Stimulated activated CD8-positive, alpha-beta memory T cell treated with anti-CD3 and anti-CD28 coated beads, Interleukin-7, amount 100 ng/mL, for 1 hour (primary cell): ENCODE measurements at places on chromosomes 7 and 10.

DNA sequence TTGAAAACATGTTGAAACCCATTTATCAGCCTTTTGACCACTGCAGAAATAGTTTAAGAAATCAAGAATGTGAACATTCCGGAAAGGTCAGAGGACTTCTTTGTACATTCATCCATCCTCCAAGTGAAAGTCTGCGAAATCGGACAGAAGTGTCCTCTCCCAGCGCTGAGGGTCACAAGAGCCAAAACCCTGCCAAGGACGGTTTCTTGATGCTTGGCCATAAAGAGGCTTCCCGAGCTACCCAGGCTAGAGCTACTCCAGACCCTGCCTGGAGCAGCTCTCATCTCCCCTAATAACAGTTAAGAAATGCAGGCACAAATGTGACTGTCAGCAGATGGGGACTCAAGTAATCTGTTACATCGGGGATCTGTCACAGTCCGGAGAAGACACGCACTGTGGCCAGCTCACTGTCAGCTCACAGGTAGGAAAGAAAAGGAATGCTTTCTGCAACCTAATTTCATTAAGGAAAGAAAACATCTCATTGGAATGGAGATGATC is 4.5 kb upstream of the CYTH3 start:
- no peak for DNase-seq

DNA sequence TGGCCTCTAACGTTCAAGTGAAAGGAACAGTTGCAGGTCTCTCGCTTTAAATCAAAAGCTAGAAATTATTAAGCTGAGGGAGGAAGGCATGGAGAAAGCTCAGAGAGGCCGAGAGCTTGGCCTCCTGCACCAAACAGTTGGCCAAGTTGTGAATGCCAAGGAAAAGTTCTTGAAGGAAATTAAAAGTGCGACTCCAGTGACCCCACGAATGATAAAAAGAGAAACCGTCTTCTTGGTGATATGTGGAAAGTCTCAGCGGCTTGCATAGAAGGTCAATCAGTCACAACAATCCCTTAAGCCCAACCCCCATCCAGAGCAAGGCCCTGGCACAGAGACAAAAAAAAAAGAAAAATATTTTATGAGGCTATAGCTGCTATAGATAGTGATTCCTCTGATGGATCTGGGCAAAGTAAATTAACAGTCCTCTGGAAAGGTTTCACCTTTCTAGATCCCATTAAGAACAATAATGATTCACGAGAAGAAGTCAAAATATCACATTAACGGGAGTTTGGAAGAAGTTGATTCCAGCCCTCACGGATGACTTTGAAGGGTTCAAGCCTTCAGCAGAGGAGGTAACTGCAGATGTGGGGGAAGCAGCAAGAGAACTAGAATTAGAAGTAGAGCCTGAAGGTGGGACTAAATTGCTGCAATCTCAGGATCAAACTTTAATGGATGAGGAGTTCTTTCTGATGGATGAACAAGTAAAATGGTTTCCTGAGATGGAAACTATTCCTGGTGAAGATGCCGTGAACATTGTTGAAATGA is 42.5 kb upstream of the INPP5A start:
- no peak for DNase-seq

- DNase-seq = no peak
Observed at GRCh38 chr7:25031432-25031831, 51.5 kb upstream of the OSBPL3 start.

- no peak for DNase-seq
Observed at GRCh38 chr10:74738052-74738451, 88.3 kb upstream of the KAT6B start.

GRCh38 chr10:59968705-59969104 is 62.3 kb upstream of the CCDC6 start:
- DNase-seq = no peak

DNA sequence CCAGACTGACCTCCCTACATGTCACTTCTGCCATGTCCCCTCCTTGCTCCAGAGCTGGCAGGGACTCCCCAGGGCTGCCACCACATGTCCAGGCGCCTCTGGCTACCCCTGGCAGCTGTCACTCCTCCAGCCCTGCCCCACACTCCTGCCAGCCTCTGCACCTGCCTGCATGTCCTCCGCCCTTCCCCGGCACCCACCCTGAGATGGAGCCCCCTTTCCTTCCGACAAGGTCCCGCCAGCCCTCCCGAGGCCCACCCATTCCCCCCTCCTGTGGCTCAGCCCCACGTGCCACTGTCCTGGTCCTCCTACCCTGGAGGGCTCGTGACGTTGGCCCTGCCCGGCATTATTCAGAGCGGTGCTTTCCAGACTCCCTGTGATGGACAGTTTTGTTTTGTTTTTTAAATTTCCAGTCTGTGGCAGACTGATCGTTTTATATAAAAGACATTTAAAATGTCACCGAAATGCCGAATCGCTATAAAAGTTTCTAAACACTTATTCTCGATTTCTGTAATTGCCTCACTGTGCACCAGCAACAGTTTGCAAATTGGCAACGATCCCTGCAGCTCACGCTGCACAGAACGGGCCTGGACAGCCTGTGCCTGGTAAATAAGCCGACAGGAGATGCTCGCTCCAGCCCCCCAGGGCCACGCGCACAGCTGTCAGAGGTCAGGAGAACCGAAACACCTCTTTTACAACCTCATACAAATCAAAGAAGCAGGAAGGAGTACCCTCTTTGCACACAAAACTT is 111.1 kb upstream of the SH2B2 start:
- no peak for DNase-seq

DNA sequence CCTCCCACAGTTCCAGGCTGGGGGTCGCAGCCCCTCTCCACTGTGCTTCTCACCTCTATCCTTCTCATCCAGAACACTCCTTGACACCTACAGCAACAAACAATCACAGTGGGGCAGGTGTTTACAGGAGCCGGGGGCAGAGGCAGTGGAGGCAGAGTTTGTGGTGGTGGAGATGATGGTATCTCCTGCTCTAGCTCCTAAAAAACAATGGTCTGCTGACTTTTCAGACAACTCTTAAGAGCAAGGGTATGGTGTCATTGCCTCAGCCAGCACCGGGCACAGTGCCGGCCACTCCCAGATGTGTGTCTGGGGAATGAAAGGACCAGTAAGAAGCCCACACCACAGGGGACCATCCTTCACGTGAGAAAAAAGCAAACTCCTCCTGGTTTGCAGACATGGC is 36.3 kb upstream of the ANTXRL start:
- no peak for DNase-seq

GRCh38 chr10:79984851-79985250 is 35.9 kb upstream of the SFTPD start:
- DNase-seq = no peak

DNA sequence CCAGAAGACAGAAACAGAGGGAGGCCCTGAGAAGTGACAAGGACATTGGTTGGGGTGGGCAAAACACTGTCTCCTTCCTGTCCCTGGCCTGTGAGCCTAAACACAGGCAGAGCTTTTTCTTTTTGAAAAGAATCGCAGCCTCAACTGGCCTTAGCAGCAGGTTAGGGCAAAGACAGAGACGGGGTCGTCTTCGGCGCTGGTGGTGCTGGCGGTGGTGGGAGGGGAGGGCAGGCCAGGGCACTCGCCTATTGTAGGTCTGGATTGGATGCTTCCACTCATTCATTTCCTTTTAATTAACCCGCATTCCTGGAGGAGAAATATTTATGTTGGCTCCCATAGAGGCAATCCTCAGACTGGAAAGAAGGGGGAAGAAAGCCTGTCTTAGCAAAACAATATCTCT is 22.6 kb downstream of the WNT8B start:
- no peak for DNase-seq
